Right renal cortex interstitium (tissue), 3 donors: ENCODE measurements at places on chromosomes 5 and 9. TPM values are rescaled to one million over a fixed set of nuclear protein-coding genes. Genes with fewer than 3 reads are reported as not detected.
A peak's percentile ranks its signal among the peaks of the same experiment; 100 is the strongest.

Gene SLC6A7
- polyA plus RNA-seq = not detected

Gene DMGDH
- 18.0 TPM for polyA plus RNA-seq

Gene HAPLN1
- polyA plus RNA-seq = 9.9 TPM

Gene KIF4B
- 0.33 TPM for polyA plus RNA-seq

Gene NME5
- 23.3 TPM for polyA plus RNA-seq

Gene PCDHAC1
- polyA plus RNA-seq = 0.04 TPM

Gene DMRTA1
- polyA plus RNA-seq = 2.5 TPM

Gene TEK
- 44.9 TPM for polyA plus RNA-seq

Gene CBY3
- polyA plus RNA-seq = 0.65 TPM

GRCh38 chr9:107750741-107751566, 261.4 kb upstream of the KLF4 start:
- no peak for DNase-seq

DNA sequence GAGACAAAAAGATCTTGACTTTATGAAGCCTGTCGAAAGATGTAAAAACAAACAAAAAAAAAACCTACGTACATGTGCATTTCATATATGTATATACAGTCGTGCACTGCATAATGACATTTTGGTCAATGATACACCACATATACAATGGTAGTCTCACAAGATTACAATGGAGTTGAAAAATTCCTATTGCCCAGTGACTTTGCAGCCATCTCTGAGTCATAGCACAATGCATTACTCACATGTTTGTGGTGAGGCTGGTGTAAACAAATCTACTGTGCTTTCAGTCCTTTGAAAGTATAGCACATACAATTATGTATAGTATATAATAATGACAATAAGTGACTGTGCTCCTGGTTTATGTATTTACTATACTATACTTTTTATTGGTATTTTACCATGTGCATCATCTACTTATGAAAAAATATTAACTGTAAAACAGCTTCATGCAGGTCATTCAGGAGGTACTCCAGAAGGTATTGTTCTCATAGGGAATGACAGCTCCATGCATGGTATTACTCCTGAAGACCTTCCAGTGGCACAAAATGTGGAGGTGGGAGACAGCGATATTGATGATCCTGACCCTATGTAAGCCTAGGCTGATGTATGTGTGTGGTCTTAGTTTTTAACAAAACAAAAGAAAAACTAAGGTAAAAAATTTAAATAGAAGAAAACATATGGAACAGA, 73.7 kb upstream of the FST start:
- DNase-seq = no peak

DNA sequence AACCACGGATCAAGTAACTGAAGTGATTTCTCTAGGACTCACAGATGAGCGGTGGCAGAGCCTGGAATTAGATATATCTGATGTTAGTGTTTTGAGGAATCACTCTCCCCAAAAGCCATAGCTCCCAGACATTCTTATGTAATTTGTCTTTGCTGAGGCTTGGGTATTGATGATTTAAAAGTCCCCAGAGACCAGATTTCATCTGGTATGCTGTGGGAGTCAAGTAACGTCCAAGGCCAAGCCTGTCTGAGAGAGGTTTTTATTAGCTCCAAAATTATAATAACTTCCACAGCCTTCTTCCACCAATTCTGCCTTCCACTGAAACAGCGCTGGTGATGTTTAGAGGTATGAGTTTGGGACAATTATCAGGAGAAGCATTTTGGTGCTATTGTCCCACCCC, 21.3 kb upstream of the KCNIP1 start:
- no peak for DNase-seq

- DNase-seq = no peak
These were observed 424.9 kb downstream of the HINT1 start for GRCh38 chr5:130740047-130740569.

- DNase-seq = peak; percentile 42
These were observed 303.7 kb downstream of the RAB3C start for GRCh38 chr5:58886315-58887207.

DNA sequence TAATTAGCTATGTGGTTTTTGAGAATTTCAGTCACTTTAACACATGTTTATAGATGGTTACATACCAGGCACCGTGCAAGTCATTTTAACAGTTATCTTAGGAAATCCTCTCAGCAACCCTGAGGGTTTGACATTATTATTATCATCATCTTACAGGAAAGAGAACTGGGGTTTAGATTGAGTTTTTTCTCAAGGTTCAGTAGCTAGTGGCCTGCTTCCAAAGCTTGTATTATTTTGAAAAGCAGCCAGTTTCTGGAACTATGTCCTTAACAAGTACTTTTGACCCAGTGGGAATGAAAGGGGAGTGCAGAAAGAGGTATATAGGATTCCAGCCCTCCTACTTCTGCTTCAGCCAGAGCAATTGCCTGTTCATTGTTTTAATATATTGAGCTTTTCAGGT, 157.5 kb downstream of the COMMD10 start:
- DNase-seq = no peak

GRCh38 chr5:146860213-146860893, 18.2 kb downstream of the PPP2R2B start:
- no peak for DNase-seq

DNA sequence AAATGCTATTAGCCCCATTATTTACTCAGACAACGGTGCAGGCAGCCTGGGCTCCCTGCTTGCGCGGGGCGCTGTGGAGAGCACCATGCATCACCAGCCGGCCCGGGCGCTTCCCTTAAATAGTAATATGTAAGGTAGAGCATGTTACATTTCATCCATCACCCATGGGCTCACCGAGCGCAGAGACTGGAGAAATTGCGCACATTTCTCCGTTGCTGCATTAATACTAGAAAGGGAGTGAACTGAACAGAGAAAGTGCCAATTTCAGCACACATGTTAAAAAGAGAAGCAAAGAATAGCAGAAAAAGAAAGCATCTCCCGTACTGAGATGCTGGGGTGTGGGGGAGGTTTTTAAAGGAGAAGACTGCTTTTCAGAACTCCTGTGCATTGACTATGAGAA, 400.3 kb downstream of the ZSWIM6 start:
- DNase-seq = no peak

- DNase-seq = no peak
These were observed 244.7 kb downstream of the SEMA5A start for GRCh38 chr5:9301200-9301599.

GRCh38 chr5:132601071-132601728, 44.4 kb downstream of the RAD50 start:
- no peak for DNase-seq

DNA sequence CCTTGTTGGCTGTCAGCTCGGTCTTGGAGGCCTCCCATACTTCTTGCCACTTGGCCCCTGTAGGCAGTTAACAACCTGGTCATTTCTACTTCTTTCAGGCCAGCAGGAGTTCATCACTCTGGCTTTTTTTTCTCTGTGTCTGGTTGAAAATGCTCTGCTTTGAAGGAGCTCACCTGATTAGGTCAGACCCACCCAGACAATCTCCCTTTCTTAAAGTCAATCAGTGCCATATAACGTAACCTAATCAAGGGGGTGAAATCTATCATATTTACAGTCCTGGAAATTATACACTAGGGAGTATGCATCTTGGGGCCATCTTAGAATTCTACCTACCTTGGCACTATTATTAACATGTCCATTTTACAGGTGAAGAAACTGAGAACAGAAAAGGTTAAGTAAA, 155.4 kb downstream of the SREK1 start:
- DNase-seq = no peak

GRCh38 chr5:93433422-93433821, 147.6 kb downstream of the NR2F1-AS1 start:
- DNase-seq = no peak

- no peak for DNase-seq
These were observed 10.6 kb downstream of the TRAF1 start for GRCh38 chr9:120915854-120916470.

GRCh38 chr9:32516241-32516640, 9.8 kb downstream of the RIGI start:
- no peak for DNase-seq

GRCh38 chr5:161380486-161380885, 166.0 kb downstream of the GABRB2 start:
- no peak for DNase-seq

GRCh38 chr5:77904362-77904761, 128.2 kb upstream of the TBCA start:
- DNase-seq = no peak

GRCh38 chr9:35569206-35569605, 35.9 kb upstream of the TESK1 start:
- no peak for DNase-seq

GRCh38 chr5:2149195-2149539, 266.4 kb upstream of the IRX4 start:
- no peak for DNase-seq

DNA sequence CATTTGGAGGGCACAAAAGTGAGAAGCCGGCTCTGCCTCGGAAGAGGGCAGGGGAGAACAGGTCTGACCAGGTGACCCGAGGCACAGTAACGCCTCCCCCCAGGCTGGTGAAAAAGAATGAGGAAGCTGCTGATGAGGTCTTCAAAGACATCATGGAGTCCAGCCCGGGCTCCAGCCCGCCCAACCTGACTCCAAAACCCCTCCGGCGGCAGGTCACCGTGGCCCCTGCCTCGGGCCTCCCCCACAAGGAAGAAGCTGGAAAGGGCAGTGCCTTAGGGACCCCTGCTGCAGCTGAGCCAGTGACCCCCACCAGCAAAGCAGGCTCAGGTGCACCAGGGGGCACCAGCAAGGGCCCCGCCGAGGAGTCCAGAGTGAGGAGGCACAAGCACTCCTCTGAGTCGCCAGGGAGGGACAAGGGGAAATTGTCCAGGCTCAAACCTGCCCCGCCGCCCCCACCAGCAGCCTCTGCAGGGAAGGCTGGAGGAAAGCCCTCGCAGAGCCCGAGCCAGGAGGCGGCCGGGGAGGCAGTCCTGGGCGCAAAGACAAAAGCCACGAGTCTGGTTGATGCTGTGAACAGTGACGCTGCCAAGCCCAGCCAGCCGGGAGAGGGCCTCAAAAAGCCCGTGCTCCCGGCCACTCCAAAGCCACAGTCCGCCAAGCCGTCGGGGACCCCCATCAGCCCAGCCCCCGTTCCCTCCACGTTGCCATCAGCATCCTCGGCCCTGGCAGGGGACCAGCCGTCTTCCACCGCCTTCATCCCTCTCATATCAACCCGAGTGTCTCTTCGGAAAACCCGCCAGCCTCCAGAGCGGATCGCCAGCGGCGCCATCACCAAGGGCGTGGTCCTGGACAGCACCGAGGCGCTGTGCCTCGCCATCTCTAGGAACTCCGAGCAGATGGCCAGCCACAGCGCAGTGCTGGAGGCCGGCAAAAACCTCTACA, 11.8 kb downstream of the QRFP start:
- DNase-seq = no peak

DNA sequence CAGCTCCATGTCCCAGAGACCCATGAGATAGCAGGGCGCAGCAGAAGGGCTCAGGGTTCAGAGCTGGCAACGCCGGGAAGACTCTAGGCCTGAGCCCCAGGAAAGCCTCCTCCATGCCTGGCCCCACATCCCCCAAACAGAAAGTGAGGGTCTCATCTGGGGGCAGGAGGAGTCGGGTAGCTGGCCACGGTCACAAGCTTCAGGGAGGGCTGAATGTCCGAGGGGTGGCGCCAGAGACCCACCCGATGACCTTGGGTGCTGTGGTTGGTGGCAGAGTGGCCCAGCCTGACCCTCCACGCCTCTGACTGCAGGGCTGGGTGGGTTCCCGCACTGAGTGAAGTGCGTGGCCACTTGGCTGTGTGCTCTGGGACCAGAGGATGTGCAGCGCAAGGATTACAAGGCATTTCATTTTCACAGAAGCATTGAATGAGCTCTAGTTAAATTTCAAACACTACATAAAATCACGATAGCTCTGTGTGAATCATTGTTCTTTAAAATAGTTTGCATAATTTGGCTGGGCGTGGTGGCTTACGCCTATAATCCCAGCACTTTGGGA, 3.0 kb downstream of the C8G start:
- no peak for DNase-seq

- no peak for DNase-seq
These were observed 64.6 kb upstream of the SIMC1 start for GRCh38 chr5:176173647-176174046.

DNA sequence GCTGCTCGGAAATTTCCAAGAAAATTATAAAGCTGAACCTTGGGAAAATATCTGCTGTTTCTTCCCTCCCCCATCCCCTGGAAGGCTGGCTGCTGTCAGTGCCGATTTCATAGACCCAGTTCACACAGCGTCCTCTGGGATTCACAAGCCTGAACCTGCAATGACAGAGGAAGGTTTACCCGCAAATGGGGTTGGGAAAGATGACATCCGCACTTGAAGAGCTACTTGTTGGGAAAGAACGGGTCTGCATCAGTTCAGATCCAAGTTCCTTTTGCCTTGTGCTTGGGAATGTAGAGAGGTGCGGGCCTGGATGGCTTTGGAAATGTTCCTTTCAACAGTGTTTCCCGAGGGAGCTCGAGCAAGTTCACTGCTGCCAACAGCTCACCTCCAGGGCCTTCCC, 13.9 kb downstream of the PCDH12 start:
- DNase-seq = no peak

- DNase-seq = no peak
These were observed 20.3 kb downstream of the CCDC187 start for GRCh38 chr9:136283291-136284235.

- no peak for DNase-seq
These were observed 233.5 kb downstream of the FRMD3 start for GRCh38 chr9:83304686-83305085.

DNA sequence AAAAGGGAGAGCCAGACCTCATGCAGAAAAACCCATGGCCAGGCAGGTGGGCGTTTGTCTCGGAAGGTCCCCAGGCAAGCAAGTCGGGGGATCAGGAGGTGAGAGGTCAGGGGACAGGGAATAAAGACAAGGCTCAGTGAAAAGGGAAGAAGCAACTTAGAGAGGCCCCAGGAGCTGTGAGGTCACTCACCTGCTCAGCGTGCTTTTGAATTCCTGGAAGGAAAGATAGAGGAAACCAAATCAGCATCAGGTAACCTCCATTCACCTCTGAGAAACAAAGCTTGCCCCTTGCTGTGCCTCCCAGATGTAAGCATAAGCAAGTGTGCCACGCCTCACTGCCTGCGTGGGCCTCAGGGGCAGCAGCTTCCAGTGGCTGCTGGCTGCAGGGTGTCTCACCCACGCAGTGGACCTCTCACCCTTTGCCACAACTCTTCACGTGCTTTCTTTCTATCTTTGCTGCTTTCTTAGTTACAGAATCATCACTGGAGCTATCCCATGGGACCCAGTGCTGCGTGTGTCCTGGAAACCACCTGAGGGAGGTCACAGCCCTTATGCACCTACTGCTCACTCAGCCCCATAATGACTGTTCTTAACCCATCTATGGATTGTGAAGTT, 6.0 kb downstream of the TRIM7 start:
- DNase-seq = no peak

DNA sequence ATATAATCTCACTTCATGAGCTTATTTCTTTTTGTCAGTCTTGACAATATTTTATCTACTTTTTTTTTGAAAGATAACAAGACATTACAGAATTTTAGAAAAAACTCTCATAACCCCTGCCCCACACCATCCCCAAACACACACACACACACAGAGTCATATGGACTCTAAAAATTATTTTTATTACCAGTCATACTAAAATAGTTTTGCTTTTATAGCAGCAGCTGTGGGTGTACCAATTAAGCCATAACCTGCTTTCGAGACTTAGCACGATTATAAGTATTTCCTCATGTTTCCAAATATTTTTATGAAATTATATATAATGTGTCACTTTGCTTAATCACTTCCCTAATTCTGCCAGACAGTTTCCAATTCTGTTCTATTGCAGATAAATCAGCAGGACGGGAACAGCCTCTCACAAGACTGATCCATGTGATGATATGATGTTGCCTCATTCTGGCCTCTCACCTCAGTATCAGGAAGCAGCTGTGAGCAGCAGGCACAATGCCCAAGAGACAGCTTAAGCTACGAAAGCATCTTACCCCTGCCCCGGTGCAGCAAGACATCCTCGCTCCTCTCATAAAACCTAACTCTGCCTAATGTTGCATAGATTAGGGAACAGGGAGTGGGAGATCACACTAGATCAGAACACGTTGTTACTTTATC, 7.0 kb downstream of the PDCL start:
- no peak for DNase-seq
